Naive thymus-derived CD8-positive, alpha-beta T cell (primary cell): ENCODE measurements at places on chromosomes 6 and 20. TPM values are rescaled to one million over a fixed set of nuclear protein-coding genes. Genes with fewer than 3 reads are reported as not detected.
A peak's percentile ranks its signal among the peaks of the same experiment; 100 is the strongest.

The EFCAB8 gene
- total RNA-seq = 2.9 TPM

The HSPA1L gene
- total RNA-seq = 4.0 TPM

GRCh38 chr20:47303736-47304135 is 52.8 kb downstream of the ZMYND8 start:
- H3K27me3 ChIP-seq = no peaks in the 10 kb centered on the region
- no peaks in the 10 kb centered on the region for H3K36me3 ChIP-seq
- DNase-seq = no peak
- peaks cover 20% of the 10 kb centered on the region for H3K4me1 ChIP-seq

The RBPJL gene
- not detected for total RNA-seq

DNA sequence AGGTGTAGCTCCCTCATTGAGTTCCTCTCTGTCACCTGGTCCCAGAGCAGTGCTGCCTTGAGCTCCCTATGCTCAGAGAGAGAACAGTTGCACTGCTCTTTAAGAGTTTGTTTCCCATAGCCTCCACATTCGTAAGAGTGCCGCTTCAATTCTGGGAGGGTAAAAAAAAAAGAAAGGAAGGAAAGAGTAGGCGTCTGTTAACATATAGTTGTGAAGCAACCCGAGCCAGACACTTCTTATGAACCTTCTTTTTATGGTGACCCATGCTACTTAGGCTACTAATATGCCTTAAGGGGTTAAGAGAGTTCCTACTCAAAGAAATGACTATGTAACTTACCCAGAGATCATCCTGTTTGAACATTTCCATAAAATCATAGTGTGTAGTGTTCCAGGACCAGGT is 4.3 kb upstream of the ARG1 start:
- no peak overlapping the region for H3K27ac ChIP-seq
- no peak for DNase-seq
- H3K4me1 ChIP-seq = no peaks in the 10 kb centered on the region
- H3K4me3 ChIP-seq = no peak overlapping the region
- no peaks in the 10 kb centered on the region for H3K27me3 ChIP-seq

DNA sequence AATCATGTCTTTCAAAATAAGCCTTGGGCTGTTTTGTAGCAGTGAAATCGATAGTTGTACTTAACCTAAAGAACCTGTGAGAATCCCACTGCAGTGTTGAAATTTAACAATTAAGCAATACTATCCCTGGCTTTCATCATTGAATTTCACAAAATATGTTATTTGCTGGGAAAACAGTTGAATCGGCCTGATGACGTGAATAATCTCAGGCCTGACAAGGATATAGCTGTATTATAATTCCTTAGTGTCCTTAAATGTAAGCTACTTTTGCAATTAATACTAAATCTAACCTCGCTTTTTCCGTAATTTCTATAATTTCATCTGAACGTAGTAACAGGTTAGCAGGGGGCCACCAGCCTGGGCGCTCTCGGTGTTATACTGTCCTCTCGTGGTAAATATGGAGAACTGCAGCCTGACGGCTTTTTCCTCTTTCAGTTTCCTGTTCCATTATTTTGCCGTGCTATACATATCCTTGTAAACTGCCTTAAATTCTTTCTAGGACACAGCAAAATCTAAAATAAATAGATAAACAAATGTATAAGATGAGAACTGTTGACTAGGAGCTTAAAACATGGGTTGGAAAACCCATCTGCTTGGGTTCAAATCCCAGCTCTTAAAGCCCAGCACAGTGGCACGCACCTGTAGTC is 24.0 kb downstream of the MTFR2 start:
- no peaks in the 10 kb centered on the region for H3K36me3 ChIP-seq
- no peaks in the 10 kb centered on the region for H3K27me3 ChIP-seq
- peaks cover 9% of the 10 kb centered on the region for H3K4me1 ChIP-seq

DNA sequence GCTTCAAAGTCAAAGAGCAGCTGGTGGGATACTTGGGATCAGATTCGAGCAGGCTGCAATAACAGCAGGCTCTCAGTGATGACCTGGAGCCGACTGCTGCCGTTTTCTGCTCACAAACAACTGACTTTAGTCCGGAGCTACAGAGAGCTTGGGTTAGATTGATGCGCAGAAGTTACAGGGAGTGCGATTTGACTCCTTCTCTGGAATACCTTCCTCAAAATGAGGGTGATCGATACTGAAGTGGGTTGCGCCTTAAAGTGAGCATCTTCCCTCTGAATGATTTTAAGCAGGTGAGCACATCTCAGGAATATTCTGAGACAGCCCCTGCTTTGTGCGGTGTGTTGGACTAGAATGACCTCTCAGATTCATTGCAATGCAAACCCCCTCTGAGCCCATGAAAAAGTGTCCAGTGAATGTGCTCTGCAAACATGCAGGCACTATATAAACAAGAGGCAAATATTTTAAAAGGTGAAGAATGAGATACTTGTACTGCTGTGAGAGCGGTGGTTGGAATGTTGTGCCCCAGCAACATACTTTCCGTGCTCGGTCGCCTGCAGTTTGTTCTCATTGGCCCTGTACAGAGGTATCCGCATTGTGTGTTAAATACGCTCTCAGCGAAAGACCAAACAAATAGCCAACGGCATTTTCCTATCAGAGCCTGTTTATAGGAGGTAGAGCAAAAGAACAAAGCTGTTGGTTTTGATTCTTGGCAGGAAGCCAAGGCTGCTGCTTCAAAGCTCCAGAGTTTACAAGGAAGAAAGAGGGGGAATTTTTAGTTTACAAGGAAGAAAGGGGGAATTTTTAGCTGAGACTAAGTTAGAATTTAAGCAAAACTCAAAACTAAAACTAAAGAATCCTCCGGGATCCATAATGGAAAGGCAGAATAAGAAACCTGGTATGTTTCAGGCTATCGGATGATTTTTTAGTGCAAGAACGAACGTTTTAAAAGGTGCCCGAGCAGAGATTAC is 67.7 kb downstream of the PHACTR2 start:
- H3K27ac ChIP-seq = no peak overlapping the region
- peaks cover 1% of the 10 kb centered on the region for H3K4me1 ChIP-seq
- DNase-seq = no peak

The TOMM6 gene
- 134 TPM for total RNA-seq

DNA sequence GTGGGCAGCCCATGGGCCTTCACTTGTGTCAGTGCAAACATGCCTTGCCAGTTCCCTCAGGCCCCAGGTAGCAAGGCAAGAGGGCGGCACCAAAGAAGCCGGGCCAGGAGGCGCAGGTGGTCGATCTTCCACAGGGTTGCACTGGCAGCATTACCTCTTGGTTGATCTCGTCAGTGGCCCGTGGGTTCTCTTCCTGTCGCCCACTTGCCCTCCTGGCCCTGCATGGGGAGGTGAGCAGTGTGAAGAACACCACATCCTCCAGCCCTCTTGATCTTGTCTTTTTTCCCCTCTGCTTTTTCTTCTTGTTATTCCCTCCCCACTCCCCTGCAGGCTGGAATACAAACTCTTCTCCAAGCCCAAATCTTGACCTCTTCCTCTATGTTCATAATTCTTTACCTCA is 3.0 kb upstream of the CST11 start:
- peaks cover 18% of the 10 kb centered on the region for H3K4me1 ChIP-seq
- no peaks in the 10 kb centered on the region for H3K36me3 ChIP-seq
- H3K27me3 ChIP-seq = no peaks in the 10 kb centered on the region
- DNase-seq = no peak
- H3K4me3 ChIP-seq = no peak overlapping the region
- H3K27ac ChIP-seq = peak overlapping the region; percentile 86

DNA sequence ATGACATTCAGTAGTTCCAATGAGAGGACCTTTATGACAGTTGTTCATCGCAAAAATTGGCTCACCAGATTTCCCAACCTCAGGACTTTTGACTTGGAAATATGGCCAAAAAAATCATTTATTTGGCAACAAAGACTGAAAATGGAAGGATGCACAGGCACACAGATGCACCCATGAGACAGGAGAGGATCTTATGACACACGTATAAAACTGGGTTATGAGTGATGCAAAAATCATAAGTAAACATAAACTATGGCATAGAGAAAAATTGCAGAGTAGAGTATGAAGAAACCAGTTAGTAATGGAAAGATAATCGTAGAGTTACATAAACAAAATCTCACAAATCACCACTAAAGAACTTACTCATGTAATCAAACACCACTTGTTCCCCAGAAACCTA is 546.9 kb downstream of the ADGRB3 start:
- H3K27ac ChIP-seq = no peak overlapping the region
- no peaks in the 10 kb centered on the region for H3K36me3 ChIP-seq
- DNase-seq = no peak
- H3K4me1 ChIP-seq = no peaks in the 10 kb centered on the region
- H3K27me3 ChIP-seq = no peaks in the 10 kb centered on the region

The DDO gene
- not detected for total RNA-seq

- no peak for DNase-seq
- no peaks in the 10 kb centered on the region for H3K4me1 ChIP-seq
- peaks cover 4% of the 10 kb centered on the region for H3K27me3 ChIP-seq
- H3K27ac ChIP-seq = no peak overlapping the region
- no peak overlapping the region for H3K4me3 ChIP-seq
Measured at GRCh38 chr6:82410151-82410648, 46.6 kb downstream of the TPBG start.

- H3K27me3 ChIP-seq = no peaks in the 10 kb centered on the region
- no peak for DNase-seq
- H3K4me1 ChIP-seq = no peaks in the 10 kb centered on the region
- H3K4me3 ChIP-seq = no peak overlapping the region
- no peaks in the 10 kb centered on the region for H3K36me3 ChIP-seq
Measured at GRCh38 chr6:97816526-97816925, 533.5 kb upstream of the MMS22L start.

- H3K27me3 ChIP-seq = peaks cover 45% of the 10 kb centered on the region
- DNase-seq = no peak
- H3K4me1 ChIP-seq = peaks cover 3% of the 10 kb centered on the region
- H3K4me3 ChIP-seq = no peak overlapping the region
- H3K36me3 ChIP-seq = no peaks in the 10 kb centered on the region
Measured at GRCh38 chr6:137475103-137475502, 19.1 kb downstream of the OLIG3 start.

DNA sequence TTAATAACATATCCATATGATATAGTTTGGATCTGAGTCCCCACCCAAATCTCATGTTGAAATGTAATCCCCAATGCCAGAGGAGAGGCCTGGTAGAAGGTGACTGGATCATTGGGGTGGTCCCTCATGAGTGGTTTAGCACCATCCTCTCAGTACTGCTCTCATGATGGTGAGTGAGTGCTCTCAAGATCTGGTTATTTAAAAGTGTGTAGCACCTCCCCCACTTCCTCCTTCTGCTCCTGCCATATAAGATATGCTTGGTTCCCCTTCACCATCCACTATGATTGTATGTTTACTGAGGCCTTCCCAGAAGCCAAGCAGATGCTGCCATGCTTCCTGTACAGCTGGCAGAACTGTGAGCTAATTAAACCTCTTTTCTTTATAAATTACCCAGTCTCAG is 22.9 kb downstream of the IRF4 start:
- no peak overlapping the region for H3K4me3 ChIP-seq
- DNase-seq = no peak
- H3K27ac ChIP-seq = no peak overlapping the region
- peaks cover 25% of the 10 kb centered on the region for H3K36me3 ChIP-seq

DNA sequence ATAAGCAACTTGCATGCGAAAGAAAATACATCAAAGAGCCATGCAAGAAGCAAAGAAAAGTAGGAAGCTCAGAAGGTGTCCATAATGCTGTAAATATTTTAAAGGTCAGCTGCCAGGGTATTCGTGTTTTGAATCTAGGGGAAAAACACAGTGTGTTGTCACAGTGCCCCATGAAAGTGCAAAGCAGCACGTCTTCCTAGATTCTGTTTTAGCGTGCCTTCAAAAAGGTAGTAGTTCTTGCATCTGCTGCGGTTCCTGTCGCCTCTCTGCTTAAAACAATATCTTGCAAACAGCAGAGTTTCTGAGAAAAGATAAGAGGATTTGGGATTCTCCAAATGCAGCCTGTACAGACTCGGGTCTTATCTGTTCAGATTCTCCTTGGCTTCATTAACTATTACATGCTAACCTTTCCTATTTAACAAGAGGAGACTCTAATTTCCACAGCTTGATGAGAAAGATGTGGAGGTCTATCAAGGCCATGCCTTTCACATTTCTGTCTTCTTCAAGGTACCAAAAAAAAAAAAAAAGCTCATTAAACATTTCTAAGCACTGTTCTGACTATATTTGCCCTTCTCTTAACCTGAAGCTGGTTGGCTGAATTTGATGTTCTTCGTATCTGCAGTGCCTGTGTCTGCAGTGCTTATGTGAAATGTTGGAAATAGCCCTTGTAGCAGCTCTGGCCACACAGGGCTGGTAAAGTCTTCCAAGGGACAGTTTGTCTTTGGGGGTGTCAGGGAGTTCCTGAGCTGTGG is 297.5 kb downstream of the ADGB start:
- H3K4me1 ChIP-seq = no peaks in the 10 kb centered on the region
- peaks cover 13% of the 10 kb centered on the region for H3K27me3 ChIP-seq
- no peak overlapping the region for H3K27ac ChIP-seq
- no peak for DNase-seq

The MLIP gene
- total RNA-seq = not detected

DNA sequence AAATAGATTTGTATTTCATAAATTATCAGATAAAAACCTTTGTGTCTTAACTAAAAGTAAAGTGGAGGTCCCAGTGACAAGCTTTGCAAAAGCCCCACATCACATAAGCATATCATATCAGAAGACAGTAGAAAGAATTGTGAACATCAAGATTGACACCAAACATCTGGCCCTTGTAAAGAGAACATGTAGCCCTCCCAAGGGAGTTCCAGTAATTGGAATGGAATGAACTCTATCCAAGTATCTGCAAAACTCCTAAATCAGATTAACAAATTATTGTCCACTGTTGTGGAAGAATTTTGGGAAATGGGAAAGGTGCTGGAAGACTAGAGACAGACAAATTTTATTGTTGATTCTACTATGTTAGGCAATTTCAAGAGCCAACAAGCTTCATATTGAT is 268.8 kb downstream of the KCNQ5 start:
- H3K27me3 ChIP-seq = no peaks in the 10 kb centered on the region
- DNase-seq = no peak
- no peaks in the 10 kb centered on the region for H3K4me1 ChIP-seq
- H3K27ac ChIP-seq = no peak overlapping the region
- H3K4me3 ChIP-seq = no peak overlapping the region

The SLC32A1 gene
- not detected for total RNA-seq

GRCh38 chr6:105981002-105981887 is 104.9 kb upstream of the PRDM1 start:
- H3K36me3 ChIP-seq = peaks cover 10% of the 10 kb centered on the region
- peaks cover 19% of the 10 kb centered on the region for H3K4me1 ChIP-seq
- H3K27me3 ChIP-seq = peaks cover 96% of the 10 kb centered on the region
- no peak for DNase-seq
- peak overlapping the region; percentile 63 for H3K4me3 ChIP-seq

DNA sequence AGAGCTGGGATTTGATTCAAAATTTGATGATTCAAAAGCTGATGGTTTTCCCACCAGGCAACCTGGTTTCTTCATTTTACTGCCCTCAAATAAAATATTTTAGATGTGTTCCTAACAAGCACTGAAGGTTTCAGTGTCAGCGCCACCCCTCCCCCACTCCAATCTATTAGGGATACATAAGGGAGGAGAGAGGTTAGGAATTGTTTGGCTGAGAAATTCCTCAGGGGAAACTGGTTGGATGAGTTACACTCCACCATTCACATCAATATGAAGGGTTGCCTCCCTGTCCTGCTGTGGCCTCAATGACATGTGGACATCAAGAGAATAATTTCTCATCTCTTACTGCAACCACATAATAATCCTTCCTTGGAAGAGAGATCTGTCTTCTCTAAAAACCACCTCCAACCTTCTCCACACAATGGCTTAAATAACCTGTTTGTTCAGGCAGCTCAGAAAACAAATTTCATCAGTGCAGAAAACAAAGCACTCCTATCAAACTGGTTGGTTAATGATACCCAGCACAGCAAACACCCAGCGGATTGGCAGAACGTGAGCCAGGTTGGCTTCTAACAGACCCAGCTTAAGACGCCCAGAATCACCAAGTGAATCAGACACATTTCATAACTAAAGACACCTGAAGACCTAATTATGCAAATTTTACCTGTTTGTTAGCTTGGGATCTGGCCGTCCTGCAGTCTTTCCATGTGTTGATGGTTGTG is 136.0 kb upstream of the SGK1 start:
- H3K27ac ChIP-seq = no peak overlapping the region
- no peaks in the 10 kb centered on the region for H3K36me3 ChIP-seq
- no peak overlapping the region for H3K4me3 ChIP-seq

The CST4 gene
- not detected for total RNA-seq
